Adrenal gland (tissue), 19 donors: ENCODE measurements at places on chromosomes 4 and X.

GRCh38 chr4:20159516-20159915 is 92.2 kb upstream of the SLIT2 start:
- no peak for DNase-seq

- DNase-seq: no peak
Measured at GRCh38 chrX:54560411-54560810, 30.4 kb downstream of the GNL3L start.

GRCh38 chrX:31185884-31186283 is 114.0 kb upstream of the FTHL17 start:
- no peak for DNase-seq

DNA sequence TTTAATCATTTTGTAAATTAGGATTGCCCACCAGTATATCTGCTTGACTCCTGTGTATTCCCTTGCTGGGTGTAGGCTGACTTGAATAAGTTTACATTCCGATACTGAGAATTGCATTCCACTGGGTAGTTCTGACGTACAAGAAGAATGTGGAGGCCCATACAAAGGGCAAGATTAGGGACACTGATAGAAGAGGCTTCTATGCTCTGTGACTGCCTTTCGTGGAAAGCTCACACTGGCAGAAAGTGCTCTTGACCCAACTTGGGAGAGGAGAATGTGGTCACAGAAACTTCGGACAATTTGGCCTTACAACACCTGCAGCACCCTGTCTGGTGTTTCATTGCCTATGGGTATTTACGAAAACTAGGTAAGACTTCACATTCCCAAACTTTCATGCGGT is 126.3 kb downstream of the RAPGEF2 start:
- DNase-seq: no peak
